ENCODE measurements at places on chromosomes 5 and 9.

DNA sequence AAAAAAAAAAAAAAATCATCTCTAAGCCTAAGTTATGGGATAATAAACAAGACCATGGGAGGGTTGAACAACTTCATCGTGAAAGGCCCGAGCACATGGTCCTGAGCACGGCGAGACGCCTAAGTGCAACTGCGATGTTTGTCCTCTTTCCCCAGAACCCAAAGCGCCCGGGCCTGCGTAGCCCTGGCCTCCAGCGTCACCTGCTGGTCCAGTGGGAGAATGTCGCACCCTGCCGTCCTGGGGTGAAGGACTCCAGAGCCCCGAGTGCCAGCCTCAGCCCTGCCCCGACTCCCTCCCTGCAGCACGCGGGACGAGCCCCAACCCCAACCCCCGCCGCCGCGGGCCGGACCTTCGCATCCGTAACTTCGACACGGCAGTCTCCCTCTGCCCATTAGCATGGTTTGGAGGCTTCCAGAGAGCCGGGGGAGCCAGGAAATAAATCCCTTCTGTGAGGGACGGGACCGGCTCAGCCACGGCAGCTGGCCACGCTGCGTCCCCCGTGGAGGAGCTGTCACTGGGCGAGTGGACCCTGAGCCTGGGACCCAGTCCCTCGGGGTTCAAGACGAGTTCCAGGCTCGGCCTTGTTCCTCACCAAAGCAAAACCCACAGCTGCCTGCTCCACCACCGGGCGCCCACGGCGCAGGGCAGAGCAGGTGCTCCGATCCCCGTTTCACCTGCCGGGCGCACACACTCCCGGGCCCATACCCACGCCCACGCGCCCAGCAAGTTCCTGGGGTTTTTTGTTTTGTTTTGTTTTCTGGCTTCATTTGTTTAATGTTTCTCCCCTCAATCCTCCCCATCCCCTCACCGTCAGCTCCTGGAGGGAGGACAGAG is 132.5 kb upstream of the HAND1 start:
- DNase-seq = peak; percentile 71

- DNase-seq = no peak
Observed at GRCh38 chr5:152456815-152457443, 51.9 kb upstream of the NMUR2 start.

- DNase-seq = peak; percentile 13
Observed at GRCh38 chr5:151195622-151196021, 28.3 kb downstream of the CCDC69 start.

DNA sequence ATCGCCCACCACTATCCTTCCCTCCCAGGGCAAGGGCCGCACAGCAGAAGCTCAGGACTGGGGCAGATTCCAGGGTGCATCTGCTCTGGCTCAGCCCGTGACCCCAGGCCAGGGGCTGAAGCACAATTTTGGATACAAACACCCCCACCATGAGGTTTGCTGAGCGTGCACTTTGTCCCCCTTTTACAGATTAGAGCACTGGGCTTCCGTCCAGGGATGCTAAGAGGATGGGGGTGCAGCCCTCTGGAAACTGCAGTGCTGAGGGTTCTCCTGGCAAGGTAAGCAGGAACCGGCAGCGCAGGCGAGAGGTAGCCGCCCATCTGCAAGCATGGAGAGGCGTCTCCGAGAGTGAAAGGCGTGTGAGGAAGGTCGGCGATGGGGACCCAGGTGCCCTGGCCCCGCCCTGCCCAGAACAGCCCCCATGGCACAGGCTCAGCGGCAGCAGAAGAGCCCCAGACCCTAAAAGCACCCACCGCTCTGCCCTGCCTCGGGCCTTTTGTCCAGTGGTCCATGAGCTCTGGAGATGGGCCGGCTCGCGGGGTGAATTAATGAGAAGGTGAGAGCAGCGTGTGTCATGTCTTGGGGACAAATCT is 54.5 kb upstream of the OLFM1 start:
- DNase-seq = no peak

DNA sequence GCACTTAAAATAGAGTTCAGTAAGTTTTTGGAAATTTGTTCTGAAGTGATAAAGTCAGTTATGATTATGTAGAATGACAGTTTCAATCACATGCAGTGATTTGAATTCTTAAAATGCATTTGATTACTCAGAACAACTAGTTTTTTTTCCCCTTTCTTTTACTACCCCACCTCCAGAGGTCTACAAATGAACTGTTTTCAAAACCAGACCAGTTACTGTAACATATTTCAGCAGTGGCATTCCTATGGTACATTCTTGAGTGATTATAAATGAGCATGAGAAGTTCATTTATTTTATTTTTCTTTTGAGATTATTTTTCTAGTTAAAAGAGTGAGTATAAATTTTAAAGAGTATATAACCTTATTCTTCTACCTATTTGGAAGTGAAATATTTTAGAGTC is 71.6 kb downstream of the NNT start:
- no peak for DNase-seq

DNA sequence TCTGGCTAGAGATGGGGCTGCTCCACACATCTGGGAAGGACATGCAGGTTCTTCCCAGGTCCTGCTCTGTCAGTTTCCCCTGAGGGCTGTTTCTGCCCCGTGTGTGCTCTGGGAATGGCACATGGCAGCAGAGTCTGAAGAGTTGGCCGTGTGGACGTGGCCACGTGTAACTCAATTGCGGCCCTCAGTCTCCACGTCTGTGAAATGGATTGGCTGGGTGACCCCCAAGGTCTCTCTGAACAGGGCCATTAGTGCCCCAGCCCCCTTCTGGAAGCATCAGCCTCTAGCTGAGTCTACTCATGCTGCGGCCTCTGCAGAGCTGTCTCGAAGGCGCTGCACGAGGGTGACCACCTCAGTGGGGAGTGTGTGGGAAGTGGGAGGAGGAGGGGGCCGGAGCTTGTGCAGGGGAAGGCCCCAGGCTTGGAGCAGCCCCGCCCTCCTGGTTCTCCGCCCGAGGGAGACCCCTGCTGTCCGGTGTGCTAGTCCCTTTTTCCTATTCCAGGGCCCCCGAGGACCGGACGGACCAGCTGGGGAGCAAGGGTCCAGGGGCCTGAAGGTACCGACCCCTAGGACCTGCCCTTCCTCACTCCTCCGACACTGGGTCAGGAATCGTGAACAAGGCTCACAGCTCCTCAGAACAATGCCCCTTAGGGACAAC is 58.9 kb upstream of the ORM1 start:
- DNase-seq = no peak

GRCh38 chr9:134695144-134695543 is 53.5 kb downstream of the COL5A1 start:
- DNase-seq = no peak

DNA sequence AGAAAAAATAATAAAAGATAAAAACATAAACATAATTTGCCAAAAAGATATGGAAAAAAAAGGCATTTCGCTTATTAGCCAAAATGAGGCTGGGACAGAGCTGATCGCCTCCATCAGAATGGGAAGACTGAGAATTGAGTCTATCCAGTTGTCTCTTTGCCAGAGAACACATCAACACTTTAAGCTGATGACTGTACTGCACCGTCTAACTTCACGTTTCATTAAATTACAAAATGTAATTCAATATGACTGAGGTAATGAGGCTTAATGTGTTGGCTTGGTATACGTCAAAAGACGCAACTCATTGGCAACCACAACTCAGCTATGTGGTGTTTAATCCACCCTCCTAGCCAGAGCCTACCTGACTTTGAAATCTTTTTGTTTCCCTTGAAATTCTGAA is 462.7 kb upstream of the CD180 start:
- no peak for DNase-seq

GRCh38 chr9:124694414-124695279 is 76.5 kb downstream of the NR6A1 start:
- DNase-seq = peak; percentile 1

DNA sequence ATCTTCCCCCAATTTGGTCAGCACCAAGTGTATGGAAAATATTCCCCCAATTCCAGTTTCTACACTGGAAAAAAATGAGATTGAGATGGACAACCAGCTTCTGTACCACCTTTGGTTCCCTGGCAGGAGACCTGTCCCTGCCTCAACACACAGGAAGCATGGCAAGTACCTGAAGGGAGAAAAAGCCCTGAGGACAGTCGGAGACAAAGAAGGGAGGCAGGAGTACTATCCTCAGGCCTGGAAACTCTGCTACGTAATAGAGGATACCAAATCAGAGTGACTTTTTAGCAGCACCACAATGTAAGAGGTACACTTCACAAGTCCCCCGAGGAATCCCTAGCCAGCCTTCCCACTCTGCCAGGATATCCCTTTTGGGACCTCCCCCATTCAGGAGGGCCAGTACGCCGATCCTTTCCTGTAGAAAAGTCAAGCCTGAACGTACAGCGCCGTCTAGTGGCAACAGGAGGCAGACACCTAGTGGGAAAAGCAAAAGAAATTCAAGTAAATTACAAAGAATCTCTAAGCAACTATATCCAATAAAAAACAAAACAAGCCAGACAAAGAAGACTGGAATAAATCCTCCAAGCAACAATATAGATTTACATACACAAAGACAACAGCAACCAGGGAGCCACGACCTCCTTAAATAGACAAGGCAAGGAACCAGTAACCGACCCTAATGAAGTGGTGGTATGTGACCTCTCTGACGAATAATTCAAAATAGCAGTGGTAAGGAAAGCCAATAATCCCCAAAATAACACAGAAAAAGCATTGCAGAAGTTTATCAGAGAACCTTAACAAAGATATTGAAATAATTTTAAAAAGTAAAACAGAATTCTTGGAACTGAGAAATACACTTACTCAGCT is 63.3 kb upstream of the SLCO6A1 start:
- peak; percentile 42 for DNase-seq

DNA sequence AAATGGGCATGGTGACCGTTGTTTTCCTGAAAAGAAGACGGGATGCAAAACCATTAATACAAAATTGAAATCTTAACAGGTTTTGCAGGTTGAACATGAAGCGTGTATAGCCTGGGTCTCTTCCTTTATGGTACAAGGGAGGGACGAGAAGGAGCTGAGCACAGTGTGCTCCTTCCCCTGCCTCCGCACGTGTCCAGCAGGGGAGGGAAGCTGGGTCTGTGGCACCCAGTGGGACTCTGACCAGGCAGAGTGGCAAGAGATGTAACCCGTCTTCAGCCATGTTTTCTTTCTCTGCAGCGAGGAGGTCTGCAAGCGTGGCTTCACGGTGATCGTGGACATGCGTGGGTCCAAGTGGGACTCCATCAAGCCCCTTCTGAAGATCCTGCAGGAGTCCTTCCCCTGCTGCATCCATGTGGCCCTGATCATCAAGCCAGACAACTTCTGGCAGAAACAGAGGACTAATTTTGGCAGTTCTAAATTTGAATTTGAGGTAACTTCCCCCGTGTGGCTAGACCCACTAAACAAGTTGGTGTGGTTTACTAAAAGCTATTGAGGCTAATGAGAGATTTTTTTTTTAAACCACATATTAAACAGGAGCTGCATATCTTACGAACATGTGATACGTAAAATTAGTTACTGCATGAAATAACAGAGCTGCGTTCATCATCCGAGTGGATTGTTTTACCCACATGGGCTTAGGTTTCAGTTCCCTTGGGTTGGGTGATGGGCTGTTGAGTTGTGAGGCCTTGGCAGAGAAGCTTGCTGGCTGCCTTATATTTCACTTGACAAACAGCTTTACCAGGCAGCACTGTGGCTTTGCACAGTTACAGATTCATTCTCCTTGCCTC is 143.7 kb downstream of the TRIO start:
- no peak for DNase-seq

DNA sequence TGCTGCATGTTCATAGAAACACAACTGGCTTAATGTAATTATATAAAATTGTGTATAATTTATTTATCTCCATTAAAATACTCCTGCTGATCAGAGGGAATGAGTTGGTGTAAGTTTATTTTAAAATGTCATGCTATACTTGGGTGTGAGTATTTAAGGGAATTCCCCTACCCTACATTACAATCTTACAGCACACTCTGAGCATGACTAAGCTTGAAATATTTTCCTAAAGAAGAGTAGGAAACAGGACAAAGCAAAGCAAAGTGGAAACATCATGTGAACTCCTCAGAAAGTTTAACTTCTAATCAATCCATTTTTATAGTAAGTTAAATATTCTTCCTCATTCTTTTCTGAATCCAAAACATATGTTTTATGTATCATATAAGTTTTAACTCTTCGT is 1271.3 kb downstream of the EFNA5 start:
- DNase-seq = peak; percentile 76

DNA sequence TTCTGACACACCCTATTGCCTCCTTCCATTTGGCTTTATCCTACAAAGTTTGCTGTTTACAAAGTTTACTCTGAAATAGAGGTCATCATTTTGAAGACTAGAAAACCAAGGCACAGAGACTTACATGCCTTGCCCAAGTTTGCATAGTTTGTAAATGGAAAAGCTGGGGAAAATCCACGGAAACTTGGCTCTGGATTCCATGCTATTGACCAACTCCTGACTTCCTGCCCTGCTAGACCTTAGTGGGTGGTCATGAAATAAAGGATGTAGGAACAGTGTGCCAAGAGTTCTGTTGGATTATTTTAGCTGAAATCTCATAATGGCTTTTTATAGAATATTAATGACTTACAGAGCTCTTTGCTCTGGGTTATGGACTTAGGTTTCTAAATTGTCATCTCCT is 69.5 kb downstream of the GRIA1 start:
- peak; percentile 59 for DNase-seq

- peak; percentile 63 for DNase-seq
Observed at GRCh38 chr5:150153957-150154617, 1.6 kb downstream of the PDGFRB start.

- no peak for DNase-seq
Observed at GRCh38 chr5:166957782-166958181, 1333.7 kb upstream of the WWC1 start.

- DNase-seq = no peak
Observed at GRCh38 chr9:6911901-6912638, 154.3 kb downstream of the KDM4C start.

DNA sequence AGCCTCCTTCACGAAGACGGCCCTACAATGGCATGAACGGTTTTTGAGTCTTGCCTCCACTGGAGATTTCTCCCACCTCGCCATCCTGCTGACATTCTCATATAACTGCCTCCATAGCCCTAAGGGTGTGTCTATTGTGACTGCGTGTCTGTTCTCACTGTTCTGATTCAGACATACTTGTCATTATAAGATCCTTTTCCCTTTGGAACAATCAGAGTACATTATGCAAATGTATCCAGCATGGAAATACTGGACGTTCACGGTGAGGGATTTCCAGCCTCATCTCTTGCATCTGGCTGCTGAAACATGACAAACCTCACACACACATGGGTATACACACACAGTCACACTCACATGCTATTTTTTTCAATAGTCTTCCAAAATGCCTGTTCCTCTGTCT is 402.1 kb downstream of the DIRAS2 start:
- no peak for DNase-seq

- no peak for DNase-seq
Observed at GRCh38 chr9:22010866-22011625, 1.9 kb upstream of the CDKN2B start.

- no peak for DNase-seq
Observed at GRCh38 chr9:74653410-74654080, 156.4 kb downstream of the RORB start.

DNA sequence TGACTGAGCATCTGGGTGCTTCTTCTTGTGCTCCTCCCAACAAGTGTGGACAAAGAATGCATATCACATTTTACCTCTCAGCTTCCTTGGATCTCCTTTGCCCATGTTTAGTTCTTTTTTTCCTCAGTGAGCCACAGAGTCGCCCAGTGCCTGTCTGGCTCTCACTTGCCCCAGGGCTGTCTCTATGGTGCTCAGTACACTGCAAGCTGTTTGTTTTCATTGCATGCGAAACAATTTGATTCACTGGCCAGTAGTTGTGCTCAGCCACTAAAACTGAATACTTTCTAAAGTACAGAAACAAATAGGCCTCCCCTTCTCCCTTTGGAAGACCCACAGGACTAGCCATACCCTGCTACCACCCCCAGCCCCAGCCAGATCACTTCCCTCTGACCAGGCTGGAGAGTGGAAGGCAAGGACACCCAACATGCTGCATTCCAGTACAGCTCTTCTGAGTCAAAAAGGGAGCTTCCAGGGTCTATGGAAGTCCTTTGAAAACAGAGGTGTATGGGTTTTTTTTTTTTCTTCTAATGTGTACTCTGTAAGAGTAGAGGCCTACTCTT is 3.8 kb downstream of the LHFPL2 start:
- DNase-seq = no peak

Measured in HCEC 1CT (cell line).